Activated naive CD4-positive, alpha-beta T cell treated with anti-CD3 and anti-CD28 coated beads, Interleukin-2, amount 50 U/mL, for 16 hours (primary cell): ENCODE measurements at places on chromosomes 16 and 17.

DNA sequence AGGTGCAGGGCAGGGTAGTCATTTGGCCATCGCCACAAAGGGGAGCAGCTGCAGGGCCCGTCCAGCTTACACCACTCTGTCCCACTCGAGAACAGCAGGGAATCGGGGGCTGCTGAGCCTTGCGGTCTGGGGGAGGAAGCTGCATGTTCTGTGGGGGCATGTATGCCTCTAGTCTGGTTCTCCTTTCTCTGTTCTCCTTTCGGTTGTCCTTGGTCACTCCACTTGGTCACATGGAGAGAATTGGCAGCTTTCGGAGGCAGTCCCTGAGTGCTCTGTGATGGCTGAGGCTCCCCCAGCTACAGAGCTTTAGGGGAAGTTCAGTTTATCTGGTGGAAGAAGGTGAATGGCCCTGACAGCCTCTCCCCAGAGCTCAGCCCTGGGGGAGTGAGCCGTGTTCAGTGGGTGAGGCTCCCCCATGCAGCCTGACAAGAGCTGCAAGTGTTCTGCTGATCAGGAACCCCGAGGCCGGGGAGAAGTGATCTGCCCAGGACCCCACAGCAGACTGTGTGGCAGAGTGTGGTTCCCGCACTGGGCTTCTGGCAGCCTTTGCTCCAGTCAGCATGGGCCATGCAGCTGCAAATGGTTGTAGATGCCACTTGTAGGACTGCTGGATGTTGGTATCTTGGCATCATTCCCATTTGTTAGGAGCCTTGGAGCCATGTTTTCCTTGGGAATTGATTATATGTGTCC, 22.3 kb upstream of the SMPD3 start:
- no peak for DNase-seq

- no peak for DNase-seq
These were observed 1.8 kb upstream of the PIK3R6 start for GRCh38 chr17:8869114-8869815.

GRCh38 chr17:51270636-51271035, 10.3 kb downstream of the UTP18 start:
- DNase-seq: no peak

GRCh38 chr16:30179195-30179594, 4.2 kb upstream of the CORO1A start:
- DNase-seq: no peak

GRCh38 chr17:67509390-67510287, 132.6 kb downstream of the PITPNC1 start:
- no peak for DNase-seq

DNA sequence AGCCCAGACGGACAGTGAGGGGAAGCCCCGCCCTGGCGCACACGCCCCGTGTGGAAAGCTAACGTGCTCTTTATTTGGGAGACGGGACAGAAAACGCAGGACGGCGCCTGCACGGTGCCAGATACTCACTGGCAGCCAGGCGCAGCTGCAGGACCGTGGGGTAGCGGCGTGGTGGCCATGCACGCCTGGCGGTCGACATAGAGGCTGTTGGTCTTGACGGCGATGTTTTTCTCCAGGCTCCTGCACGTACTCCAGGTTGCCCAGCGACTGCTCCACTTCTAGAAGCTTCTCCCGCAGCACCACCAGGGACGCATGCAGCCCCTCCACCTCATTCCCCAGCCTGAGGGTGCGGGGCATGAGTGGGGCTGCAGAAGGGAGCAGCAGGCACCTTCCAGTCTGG, 5.1 kb upstream of the C1QTNF8 start:
- DNase-seq: no peak

DNA sequence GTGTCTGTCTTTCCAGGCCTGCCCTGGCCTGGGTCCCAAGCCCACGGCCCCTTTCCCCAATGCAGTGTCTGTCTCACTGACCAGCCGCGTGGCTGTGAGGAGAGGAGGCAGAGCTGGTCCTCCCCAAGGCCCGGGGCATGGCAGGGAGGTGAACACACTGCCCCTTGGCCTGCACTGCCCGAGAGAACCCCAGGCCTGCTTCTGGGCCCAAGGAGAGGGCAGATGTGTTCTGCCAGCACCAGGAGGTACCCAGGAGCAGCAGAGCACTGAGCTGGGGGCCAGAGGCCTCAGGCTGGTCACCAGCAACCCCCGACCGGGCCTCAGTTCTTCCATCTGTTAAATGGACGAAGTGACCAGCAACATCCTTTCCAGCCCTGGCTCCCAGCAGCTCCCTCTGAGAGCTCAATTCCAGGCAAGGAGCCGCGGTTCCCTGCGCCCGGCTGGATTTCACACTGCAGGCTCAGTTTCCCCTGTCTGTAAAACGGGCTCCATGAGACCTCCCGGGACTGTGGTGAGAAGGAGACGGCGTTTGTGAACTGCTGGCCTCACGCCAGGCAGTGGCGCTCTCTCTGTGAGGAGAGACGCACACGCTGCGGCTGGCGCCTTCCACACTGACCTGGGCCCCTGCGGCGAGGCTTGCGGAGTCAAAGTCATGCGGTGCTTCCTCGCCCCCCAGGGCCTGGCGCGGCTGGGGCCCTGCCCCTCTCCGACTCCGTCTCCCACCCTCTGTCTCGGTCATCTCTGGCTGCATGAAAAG, 8.1 kb upstream of the ZFPM1 start:
- DNase-seq: no peak

DNA sequence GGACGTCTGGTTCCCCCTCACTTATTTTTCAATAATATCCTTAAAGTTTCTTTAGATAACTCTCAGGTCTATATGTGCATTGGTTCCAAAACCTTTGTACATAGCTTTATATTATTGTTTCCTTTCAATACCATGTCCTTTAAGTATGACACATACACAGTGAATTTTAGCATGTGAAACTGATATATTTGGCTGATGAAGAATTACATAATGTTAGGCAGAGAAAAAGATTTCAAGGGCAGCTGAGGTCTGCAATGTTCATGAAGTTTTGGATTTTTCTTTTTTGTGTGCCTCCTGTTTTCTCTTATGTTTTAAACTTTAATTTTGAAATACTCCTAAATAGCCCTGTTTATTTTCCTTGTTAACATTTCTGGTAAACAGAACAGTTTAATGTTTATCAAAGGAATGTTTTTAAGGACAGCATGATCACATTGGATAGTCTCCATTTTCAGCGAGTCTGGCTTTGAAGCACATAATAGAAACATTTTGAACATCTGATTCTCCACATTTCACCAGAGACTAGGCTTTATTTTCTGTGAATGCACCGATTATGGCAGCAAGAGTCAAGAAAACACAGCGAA, 32.9 kb upstream of the FBXO47 start:
- DNase-seq: no peak

DNA sequence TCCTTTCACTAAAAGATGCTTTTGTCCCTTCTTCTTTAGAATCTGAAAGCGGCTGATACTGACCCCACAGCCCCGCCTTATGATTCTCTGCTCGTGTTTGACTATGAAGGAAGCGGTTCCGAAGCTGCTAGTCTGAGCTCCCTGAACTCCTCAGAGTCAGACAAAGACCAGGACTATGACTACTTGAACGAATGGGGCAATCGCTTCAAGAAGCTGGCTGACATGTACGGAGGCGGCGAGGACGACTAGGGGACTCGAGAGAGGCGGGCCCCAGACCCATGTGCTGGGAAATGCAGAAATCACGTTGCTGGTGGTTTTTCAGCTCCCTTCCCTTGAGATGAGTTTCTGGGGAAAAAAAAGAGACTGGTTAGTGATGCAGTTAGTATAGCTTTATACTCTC, 10.1 kb upstream of the TANGO6 start:
- DNase-seq: no peak

- DNase-seq: no peak
These were observed 1.7 kb upstream of the IGF2BP1 start for GRCh38 chr17:48995304-48995973.
